ENCODE measurements at places on chromosomes 13 and 19.

- DNase-seq = no peak
Measured at GRCh38 chr19:35775046-35775297, 392 bp upstream of the ARHGAP33 start.

- DNase-seq = no peak
Measured at GRCh38 chr13:78319101-78319627, 284.2 kb downstream of the POU4F1 start.

- no peak for DNase-seq
Measured at GRCh38 chr19:7645163-7645562, 8.3 kb downstream of the STXBP2 start.

DNA sequence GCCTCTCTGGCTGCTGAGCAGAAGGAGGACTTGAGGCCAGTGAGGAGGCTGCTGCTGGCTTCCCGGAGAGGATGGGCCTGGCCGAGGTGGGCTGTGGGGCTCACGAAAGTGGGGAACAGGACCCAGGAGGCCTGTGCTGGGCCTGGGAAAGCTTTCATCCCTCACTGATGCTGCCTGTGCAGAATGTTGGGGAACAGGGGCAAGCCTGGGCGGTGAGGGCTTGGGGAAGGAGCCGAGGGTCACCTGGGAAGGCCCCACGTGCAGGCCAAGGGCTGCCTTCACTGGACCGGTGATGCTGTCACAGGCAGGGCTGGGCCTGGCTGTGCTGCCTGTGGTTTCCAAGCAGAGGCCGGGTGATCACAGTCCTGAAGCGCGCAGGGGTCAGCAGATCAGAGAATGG, 9.4 kb downstream of the AP1M1 start:
- no peak for DNase-seq

DNA sequence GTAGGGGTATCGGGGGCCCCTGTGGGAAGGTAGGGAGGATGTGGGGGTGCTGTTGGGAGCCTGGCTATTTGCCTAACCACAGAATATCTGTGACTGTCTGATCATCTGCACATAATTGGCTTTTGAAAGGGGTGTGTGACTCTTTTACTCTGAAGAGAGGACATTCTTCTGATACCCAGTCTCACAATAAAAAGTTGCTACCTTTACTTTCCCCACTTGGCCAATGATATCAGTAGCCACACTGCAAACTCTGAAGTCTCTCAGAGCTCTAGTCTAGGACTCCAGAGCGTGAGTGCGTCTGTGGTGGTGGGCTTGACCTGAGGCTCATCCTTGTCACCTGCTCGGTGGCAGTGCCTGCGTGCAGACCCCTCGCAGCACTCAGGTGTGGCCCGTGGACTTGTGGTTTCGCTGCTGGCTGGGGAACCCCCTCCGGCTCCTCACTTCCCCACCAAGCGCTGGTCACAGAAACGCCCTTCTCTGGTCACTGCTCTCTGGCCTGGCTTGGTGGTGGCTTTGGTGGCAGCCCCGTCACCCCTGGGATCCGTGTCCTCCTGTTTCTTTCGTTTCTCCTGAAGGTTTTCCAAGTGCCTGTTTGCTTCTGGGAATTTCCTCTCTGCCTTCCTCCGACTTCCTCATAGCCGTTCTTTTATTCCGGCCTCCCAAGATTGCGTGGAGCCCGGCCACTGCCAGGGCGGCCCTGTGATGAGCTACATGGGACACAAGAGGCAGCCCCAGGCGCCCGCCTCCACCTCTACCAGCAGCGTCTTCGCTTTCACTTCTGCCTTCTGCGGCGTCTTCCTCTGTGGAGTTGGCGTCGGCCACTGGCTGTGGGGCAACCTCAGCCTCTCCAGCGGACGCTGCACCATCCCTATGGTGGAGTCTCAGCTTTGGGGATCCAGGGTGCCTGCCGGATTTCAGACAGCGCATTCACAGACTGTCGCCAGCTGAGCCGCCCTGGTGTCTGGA, 78.0 kb downstream of the ATP11A start:
- no peak for DNase-seq

GRCh38 chr19:21482863-21483276, 22.5 kb upstream of the ZNF429 start:
- peak; percentile 66 for DNase-seq

DNA sequence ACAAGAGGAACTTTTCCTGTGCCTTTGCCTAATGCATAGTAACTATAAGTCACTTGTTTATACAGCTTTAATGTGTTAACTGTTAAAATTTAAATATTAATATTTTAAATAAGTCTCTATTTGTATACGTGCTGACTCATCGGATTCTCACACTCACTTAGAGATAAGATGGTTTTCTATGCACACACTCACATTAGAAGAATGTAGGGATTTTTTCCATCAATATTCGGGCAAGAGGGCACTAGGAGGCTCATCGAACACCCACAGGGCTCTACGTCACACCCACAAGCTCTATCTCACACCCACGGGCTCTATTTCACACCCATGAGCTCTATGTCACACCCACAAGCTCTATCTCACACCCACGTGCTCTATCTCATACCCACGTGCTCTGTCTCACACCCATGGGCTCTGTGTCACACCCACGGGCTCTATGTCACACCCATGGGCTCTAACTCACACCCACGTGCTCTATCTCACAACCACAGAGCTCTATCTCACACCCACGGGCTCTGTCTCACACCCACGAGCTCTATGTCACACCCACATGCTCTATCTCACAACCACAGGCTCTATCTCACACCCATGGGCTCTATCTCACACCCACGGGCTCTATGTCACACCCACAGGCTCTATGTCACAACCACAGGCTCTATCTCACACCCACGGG, 73.4 kb downstream of the COL4A2 start:
- DNase-seq = no peak

- DNase-seq = no peak
Measured at GRCh38 chr13:98181111-98181815, 4.2 kb upstream of the RNF113B start.

DNA sequence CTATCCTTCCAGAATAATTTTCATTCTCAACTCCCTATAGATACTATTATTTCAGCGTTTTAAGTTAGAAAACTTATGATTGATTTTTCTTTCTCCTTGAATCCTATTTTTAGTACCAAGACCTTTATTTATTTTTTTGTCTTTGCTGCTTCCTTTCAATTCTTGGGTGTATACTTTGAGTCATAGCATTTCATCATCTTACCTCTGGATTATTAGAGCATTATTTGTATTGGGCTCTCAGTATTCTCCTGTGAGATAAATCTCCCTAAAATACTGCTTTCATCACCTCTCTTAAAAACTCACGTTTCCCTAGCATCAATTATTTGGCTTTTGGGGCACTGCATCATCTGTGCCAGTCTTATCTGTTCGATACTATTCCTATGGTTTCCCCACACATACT, 222.8 kb downstream of the POSTN start:
- no peak for DNase-seq

- DNase-seq = no peak
Measured at GRCh38 chr13:98332691-98333090, 155.6 kb upstream of the RNF113B start.

DNA sequence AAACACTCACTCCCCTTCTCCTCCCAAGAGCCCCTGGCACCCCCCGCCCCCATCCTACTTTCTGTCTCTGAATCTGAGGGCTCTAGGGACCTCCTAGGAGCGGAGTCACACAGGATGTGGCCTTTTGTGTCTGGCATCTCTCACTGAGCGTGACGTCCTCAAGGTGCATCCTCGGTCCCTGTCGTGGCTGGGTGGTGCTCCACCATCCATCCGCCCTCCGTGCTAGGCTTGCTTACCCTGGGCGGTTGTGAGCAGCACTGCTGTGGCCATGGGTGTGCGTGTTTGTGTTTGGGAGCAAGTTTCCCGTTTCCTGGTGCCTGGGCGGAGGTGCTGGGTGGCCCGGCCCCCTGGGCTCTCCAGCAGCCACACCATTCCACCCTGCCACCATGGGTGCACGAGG, 12.2 kb downstream of the PLEKHJ1 start:
- no peak for DNase-seq

DNA sequence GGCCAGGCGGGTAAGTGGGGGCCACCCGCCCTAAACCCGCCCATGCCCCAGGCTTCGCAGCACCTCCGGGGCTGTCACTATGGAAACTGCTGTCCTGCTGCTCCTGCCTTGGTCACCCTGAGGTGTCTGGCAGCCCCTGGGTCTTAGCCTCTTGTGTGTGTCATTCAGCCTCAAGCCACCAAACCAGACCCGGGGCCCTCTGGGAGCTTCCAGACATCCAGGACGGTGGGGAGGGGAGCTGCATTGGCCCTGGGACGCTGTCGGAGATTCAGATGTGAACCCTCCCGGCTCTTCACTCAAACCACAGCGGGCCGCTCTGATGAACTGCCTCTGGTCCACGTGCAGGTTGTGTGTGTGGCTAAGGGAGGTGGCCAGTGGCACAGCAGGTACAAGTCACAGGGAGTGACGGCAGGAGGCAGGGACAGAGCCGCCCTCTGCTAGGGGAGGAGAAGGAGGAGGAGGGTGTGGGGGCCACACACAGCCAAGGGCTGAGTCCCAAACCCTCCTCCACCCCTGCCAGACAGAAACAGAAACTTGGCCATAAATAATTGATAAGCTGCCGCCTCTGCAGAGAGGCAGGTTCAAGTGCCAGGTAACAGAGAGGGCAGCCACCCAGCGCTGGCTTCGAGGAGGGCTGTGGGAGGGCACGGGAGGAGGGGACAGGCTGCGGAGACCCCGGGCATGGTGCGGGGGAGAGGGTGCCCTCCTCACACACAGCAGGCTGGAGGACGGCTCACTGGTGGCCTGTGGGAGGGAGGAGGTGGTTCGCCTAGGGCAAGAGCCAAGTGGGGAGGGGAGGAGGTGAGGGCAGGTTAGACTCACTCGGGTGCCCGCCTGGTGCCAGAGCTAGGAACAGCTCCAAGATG, 8.0 kb downstream of the NANOS3 start:
- DNase-seq = no peak

- DNase-seq = no peak
Measured at GRCh38 chr13:114108141-114108761, 24.2 kb downstream of the RASA3 start.

- no peak for DNase-seq
Measured at GRCh38 chr13:93386116-93386515, 159.5 kb downstream of the GPC6 start.

DNA sequence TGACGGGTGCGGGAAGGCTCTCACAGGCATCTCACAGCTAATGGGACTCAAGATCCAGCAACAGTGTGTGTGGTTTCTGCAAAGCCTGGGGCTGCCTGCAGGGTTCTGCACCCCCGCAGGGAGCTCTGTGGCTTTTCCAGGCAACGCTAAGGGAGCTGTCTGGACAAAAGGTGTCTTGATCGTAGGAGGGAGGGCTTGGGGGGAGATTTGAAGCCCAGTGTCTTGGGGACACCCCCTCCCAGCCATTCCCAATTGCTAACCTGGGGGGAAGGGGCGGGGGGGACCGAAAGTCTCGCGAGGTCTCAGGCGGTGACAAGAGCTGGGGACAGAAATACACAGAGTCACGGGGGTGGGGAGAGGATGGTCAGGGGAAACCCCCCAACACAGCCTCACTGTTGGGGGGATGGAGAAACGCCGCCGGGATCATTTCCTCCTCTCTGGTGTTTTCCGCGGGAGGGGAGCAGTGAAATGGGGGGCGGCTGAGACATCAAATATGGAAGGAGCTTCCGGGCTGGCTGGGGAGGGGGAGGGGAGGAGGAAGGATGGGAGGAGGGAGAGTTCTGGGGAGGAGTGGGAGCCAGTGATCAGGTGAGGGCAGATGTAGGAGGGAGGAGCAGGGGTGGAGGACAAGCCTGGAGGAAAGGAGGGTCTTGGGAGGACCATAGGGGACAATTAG, 13.3 kb downstream of the KCNC3 start:
- peak; percentile 58 for DNase-seq

DNA sequence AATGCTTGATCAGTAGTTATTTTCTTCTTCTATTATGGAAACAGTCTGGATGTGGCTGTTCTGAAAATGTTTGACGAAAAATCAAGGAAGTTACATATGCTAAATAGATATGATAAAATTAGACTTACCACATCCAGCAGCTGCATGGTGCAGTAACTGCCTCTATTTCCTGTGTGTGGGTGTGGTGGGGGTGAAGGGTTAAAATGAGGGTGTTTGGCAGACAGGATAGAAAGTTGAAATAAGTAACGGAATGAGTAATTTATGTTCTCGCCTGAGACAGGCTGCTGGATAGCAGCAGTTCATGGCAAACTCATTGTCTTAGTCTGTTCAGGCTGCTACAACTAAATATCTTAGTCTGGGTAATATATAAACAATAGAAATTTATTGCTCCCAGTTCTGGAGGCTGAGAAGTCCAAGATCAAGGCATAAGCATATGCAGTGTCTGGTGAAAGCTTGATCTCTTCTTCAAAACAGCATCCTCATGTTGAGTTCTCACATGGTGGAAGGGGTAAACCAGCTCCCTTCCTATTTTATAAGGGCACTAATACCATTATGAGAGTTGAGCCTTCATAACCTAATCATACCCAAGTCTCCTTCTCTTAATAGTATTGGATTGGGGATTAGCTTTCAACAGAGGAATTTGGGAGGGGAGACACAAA, 1248.9 kb downstream of the SLITRK5 start:
- peak; percentile 6 for DNase-seq

- DNase-seq = no peak
Measured at GRCh38 chr19:29858621-29859020, 46.8 kb downstream of the CCNE1 start.

DNA sequence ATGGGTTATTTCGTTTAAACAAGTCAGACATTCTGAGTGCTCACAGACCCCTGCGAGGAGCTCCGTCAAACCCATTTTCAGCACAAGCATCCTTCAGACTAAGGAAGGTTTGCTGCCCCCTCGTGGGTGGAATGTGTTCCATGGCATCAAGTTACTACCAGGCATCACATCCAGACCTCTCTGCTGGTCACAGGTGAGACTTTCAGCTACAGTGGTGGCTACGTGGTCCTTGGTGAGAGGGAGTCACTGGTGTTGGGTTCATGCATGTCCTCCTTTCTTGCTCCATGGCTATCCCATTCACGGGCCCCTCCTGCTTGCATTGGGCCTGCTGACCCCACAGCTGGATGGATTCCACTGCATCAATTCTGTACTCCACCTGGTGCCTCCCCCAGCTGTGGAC, 9.1 kb upstream of the LILRB5 start:
- DNase-seq = peak; percentile 79

- no peak for DNase-seq
Measured at GRCh38 chr19:460877-461720, at the start of gene SHC2. Gene SHC2 (minus strand): TSS chr19:461033. CDS start chr19:460996, 37 bp downstream.

DNA sequence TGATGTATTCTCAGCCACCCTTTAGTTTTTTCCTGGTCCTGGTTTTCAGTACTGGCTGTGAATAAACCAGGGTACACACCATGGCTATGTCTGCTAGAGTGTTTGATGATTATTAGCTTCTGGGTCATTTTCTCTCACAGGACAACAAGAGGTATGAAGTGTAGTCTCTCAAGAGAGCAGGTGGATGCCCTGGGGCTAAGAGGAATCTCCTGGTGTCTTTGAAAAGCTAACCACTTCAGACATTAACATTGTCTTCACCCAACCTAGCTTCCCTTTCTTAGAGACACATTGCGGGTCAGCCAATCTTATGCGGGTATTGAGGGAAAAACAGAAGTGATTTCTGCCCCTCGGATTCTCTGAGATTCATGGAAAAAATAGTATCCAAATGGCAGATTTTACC, 1.6 kb downstream of the ZNF730 start:
- no peak for DNase-seq

All from activated naive CD8-positive, alpha-beta T cell treated with anti-CD3 and anti-CD28 coated beads, Interleukin-2, amount 50 U/mL, for 24 hours (primary cell).